Motor neuron (in vitro differentiated cells): ENCODE measurements at places on chromosomes 1 and 21. TPM values are rescaled to one million over a fixed set of nuclear protein-coding genes. Genes with fewer than 3 reads are reported as not detected.

FMOD gene
- total RNA-seq, result 0.14 and 0.31 TPM in 2 replicates

DNA sequence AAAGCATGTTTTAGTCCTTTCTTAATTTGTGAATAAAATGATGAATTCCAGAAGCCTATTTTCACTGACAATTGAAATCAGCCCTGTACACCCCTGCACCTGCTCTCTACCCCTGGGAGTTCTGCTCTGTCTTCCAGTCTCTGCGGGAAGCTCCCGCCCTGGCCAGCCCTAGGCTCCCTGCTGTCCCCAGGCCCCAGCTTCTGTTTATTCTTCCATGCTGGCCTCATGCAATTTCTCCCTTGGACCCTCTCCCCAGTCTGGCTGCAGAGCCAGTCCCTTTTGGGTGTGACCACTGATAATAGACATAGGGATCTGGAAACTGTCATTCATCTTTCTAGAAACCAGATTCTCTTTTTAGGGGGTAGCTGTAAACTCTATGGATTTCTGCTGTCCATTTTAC lies 258.6 kb downstream of the GRIK3 start:
- no peak for ATAC-seq

- no peak for ATAC-seq
These were observed 150.7 kb downstream of the TOMM20 start for GRCh38 chr1:234977875-234978396.

DNA sequence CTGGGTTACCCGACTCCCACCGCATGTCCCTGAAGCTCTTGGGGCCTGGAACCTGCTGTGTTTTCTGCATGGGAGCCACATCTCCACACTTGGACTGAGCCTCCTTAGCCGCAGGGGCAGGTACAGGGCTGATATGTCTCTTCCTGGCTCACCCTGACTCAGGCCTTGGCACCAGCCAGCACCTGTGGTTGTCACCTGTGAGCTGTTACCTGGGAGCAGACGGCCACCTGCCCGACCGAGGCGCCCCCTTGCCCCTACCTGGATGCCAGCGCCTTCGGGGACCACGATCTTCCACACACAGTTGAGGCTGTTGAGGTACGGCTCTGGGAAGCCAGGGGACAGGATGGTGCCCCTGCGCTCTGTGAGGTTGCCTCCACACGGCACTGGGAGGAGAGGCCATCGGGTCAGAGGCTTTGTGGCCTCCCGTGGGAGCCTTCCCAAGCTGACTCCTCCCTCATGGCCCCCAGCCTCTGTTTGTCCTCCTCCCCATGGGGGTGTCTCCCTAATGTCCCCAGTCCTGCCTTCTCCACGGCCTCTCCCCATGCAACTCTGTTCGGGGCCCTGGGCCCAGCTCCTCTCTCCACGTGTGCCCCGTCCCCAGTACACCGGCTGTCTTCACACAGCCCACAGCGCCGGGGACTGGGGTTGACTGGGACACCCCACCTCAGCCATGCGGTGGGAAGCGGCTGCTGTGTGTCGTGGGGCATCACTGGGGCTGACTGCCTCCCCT lies 152.0 kb downstream of the ZSCAN20 start:
- no peak for ATAC-seq

DNA sequence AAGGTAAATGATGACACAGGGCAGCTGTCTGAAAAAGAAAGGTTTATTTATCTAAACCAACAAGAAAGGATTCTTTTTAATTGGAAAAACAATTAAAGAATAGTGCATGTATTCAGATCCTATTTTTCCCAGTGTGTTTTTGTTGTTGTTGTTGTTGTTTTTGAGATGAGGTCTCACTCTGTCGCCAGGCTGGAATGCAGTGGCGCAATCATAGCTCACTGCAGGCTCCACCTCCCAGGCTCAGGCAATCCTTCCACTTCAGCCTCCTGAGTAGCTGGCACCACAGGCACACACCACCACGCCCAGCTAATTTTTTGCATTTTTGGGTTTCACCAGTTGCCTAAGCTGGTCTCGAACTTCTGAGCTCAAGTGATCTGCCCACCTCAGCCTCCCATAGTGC lies 22.1 kb downstream of the NEK2 start:
- no peak for ATAC-seq

DNA sequence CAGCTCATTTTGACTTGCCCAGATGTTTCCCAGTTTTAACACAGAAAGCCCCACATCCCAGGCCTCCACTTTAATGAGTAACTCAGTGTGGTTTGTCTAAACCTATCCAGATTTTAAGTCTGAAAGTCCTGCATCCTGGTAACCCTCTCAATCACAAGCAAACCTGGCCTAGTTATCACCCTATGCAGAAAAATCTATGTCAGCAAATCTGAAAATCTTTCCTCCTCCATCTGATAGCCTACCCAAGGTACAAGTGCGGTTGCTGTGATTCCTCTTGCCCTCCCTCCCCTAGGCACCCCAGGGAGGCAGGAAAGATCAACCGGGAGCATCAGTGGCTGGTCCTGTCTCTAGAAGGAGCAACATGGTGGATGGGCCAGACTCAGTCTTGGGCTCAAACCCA lies 163.7 kb downstream of the IGSF21 start:
- no peak for ATAC-seq
